GM12878 (cell line): ENCODE measurements at places on chromosomes 5 and 9.
A peak's percentile ranks its signal among the peaks of the same experiment; 100 is the strongest.

- DNase-seq: no peak
These were observed 25.5 kb downstream of the MEGF9 start for GRCh38 chr9:120688758-120689157.

GRCh38 chr9:70415476-70415875, 1.0 kb upstream of the KLF9 start:
- no peak for DNase-seq

GRCh38 chr9:28051559-28052503, 478.6 kb upstream of the C9orf72 start:
- DNase-seq: no peak

- no peak for DNase-seq
These were observed 637.7 kb downstream of the SLCO4C1 start for GRCh38 chr5:101658433-101658832.

DNA sequence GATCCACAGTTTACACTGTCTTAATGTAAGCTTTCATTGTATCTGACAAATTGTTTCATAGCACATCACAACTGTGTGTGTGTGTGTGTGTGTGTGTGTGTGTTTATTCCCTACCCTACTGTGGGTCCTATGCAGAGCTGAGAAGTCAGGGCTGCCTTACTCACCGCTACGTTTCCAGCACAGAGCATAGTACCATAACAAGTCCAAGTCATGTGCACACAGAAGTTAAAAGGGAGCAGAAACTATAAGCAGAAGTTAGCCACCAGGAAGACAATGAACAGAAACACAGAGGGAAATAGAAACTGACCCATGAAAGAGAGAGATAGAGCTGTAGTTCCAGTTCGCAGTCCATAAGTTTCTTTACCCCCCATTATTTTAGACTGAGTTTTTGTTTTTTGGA, 38.2 kb upstream of the DMXL1 start:
- peak; percentile 61 for DNase-seq

DNA sequence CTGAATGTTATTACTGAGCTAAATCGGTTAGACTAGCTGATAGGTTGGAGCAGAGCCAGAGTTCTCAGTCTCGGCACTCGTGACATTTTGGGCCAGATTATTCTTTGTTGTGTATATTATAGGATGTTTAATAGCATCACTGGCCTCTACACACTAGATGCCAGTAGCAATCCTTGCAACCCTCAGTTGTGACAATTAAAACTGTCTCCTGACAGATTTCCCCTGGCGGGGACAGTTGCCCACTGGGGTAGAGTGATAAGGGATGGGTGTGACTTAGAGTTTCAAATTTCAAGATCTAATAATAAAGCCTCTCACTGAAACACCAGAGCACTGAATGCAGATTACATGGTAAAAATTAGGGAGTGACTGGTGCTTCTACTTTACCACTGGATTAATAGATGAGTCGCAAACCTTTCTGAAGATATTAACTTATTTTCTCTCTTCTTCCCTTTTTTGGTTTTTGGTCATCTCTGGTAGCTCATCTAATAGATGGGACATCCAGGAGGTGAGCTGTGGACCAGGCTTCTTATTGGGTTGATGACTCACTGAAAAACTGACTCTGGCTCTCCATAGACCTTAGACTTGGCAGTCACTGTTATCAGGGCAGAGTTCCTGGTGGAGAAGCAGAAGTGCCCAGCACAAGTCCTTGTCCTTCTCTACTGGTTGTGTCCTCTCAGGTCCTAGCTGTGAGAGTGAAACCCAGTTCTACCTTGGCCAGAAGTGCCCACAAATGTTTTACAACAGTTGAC, 150.3 kb downstream of the UNC13B start:
- DNase-seq: no peak

DNA sequence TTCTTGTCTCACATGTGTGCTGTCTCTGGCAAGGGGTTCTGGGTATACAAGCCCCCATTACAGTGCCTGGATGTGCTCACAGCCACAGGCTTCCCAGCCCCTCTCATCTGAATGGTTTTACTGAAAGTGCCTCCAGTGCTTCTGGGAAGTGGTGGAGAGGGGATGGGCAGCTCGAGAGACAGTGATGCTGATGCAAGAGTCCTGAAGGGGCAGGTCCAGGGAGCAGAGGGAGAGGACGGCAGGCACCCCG, 93.5 kb downstream of the PHF2 start:
- no peak for DNase-seq

- no peak for DNase-seq
These were observed 45.8 kb downstream of the TMEM167A start for GRCh38 chr5:83031381-83031780.

GRCh38 chr5:10863763-10864383, 102.8 kb upstream of the DAP start:
- DNase-seq: peak; percentile 8

DNA sequence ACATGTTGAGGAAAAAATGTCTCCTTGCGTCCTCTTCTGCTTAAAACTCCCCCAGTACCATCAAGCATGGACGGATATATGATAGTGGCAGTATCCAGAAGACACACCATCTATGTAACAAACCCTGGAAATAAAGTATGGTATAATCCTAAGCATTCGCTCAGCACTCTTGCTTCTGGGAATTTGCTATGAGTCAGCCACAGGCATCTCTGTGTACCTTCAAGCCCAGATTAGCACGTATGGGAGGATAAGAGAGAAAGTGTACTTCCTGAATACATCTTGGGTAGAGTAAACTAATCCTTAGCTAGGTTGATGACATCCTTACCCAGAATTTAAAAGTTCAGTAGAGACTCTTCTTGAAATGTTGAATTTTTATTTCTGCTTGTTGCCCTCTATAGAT, 71.2 kb downstream of the GHR start:
- no peak for DNase-seq

DNA sequence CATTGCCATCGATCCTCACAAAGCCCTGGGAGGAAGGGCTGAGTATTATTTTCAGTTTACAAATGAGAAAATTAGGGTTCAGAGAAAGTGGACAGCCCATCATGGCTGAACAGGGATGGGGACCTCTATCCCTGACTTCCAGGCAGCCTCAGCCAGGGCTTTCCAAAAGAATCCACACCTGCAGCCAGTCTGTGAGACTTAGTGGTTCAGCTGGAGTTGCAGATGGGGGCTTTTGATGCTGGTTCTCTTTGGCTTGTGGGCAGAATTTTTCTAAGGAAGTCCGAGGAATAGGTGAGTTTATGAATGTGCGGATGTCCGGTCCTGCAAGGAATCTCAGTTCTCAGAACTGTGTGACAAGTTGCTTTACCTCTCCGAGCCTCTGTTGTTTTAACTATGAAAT, 138.1 kb downstream of the RGS3 start:
- DNase-seq: no peak

DNA sequence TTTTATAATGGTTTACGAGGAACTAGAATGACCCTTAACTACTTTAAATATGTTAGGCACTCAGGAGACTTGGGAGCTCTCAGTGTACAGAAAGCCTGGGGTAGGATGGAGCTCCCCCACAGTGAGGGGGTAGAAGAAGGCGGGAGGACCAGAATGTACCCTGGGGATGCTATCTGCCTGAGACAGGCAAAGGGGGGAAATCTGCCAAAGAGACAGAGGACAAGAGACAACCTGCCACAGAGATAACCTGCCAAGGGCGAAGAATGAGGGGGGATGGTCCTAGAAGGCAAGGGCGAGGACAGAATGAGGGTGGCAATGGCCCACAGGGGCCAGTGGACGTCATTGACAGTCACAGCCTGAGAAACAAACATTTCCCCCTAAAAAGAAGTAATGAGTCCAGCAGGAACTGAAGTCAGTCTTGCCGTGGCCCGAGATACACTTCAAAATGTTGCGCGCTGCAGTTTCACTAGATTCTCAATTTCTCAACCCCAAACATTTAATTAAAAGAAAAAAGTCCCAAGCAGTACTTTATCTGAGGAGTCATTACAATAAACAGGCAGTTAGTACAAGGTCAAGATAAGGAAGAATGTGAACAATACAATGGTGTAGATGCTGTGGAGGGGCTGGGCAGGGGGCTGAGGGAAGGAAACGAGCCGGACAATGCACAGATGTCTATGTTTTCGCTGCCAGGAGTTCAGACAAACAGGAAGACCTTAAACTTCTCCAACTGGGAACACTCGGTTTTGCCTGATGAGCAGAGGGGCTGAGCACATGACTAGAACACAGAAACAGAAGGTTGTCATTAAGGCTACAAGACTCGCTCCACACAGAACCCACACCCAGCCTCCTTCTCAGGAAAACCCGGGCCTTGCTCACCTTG, 125.0 kb downstream of the LHFPL2 start:
- no peak for DNase-seq

- no peak for DNase-seq
These were observed 180.1 kb upstream of the ELL2 start for GRCh38 chr5:96141749-96142148.

DNA sequence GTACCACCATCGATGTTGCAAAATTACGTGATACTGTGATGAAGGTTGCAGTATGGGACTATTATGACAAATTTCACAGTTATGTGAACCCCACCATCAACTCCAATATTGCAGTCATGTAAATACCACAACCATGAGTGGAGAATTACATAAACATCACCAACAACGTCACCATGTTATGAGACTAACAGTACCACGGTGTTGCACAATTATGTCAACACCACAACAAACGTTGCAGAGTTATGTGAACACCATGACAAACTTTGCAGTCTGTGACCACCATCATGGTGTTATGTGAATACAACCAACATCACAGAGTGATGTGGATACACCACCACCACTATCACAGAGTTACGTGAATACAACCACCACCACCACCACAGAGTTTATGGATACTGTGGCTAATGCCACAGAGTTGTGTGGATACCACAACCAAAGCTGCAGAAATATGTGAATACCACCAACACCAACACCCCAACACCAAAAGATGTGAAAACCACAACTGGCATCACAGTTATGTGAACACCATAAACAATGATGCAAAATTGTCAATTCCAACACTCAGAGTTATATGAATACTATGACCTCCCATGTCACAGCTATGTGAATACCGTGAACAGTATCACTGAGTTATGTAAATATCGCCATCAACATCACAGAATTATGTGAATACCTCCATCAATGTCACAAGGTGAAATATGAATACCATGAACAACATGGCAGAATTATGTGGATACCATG, 62.4 kb downstream of the SHC3 start:
- no peak for DNase-seq

GRCh38 chr9:3285365-3286161, 240.2 kb downstream of the RFX3 start:
- DNase-seq: no peak

- DNase-seq: no peak
These were observed 472 bp downstream of the FBXO4 start for GRCh38 chr5:41925555-41925951.

DNA sequence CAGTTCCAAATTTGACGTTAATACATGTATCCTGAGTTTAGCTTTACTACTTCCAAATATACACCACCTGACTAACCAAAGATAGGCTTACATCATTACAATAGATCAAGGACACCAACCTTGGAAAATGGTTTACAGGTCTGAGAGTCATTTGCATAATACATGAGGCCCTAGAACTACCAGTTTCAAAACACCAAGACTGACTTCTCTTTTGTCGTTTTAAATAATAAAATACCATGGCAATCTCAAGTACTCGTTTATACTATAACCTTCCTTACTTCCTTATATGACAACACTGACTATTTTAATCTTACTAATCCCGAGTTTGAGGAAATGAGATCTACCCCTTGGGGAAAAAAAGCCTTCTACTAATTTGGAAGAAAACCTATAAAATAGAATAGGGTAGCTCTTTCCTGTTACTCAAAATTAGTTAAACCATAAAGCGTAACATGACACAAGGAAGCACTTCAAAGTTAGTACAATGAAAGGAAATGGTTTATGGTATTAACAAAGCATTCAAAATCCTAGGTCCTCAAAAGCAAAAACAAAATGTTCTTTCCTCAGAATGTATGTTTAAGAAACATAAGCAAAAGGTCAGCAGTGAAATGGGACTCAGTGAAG, 42.1 kb downstream of the UBQLN1 start:
- no peak for DNase-seq

GRCh38 chr5:63097286-63097685, 518.7 kb downstream of the LRRC70 start:
- no peak for DNase-seq

DNA sequence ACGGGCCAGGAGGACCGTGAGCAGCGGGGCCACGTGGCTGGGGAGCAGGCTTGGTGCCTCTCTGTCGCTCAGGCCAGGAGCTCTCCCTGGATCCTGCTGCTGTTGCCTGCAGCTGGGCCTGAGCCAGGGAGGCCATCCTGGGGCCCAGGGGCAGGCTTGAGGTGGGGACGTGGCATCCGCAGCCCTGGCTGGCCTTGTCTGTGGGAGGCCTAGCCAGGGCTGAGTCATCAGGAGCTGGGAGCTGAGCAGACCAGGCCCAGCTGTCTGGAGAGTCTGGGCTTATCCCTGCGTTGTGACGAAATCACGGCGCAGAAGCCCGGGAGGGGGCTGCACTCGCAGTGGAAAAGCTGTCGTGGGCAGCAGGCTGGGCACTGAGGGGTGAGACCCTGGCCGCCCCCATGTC, 138.8 kb upstream of the COL5A1 start:
- no peak for DNase-seq
